ENCODE measurements at places on chromosomes 4 and X.
A peak's percentile ranks its signal among the peaks of the same experiment; 100 is the strongest.

DNA sequence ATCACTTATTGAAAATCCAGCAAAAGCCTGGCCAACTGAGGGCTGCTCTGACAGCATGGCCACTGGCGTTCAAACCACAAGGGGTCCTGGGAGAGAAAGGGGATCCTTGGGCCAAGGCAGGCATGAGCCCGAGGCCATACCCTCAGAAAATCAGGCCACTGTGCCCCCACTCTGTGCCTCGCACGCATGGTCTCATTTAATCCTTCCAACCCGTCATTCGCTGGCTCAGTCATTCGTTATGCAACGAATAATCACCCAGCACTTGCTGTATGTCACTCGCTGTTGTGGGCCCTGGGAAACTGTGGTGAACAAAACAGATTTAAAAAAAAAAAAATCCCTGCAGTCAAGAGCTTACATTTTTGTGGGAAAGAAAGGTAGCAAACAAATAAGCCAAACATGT, 112.7 kb downstream of the BCOR start:
- no peak for DNase-seq

- no peak for DNase-seq
Observed at GRCh38 chrX:128781506-128781905, 729.3 kb upstream of the ACTRT1 start.

DNA sequence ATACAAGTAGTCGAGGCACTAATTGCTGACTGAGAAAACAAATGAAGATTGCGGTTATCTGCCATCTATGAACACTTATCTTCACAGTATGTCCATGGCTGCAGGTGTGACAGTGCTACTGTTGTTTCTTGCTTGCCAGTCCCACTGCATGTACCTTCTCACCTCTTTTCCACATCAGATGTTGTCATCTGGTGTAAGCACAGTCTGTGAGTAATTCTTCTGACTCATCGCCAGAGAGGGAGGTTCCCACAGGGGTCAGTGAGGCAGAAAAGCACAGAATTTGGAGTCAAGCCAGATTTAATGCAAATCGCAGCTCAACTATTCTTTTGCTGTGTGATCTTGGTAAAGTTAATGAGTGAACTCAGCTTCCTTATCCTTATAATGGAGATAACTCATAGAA, 144.4 kb downstream of the GLRA2 start:
- DNase-seq = no peak

DNA sequence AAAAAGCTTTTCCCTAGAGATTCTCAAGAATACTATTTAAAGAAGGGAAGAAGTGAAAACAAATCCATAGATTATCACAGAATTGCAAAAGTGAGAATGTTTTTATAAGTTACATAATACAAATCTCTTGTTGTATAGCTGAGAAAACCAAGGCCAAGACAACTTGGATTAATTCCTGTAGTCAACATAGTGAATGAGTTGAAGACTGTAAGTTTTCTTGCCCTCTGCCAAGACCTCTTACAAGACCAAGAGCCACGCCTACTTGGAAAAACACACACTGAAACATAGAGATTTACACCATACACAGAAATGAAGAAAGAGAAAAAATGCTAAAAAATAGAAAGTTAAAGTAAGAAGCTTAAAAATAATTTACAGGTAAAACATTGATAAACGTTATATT, 2024.0 kb downstream of the PCDH7 start:
- DNase-seq = no peak

DNA sequence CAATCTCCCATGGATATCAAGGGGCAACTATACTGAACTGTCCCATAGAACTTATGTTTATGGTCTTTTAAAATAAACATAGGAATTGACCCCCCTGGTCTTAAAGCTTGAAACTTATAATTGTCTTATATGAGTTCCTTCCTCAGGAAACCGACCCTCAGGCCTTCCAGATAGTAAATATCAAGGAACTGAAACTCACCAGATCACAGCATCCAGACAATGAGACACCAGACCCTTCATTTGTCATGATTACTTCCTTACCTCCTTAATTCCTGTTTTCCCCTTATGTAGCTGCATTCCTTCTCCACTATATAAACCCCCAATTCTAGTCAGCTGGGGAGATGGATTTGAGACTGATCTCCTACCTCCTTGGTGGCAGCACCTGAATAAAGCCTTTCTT, 94.8 kb upstream of the GRPR start:
- no peak for DNase-seq

DNA sequence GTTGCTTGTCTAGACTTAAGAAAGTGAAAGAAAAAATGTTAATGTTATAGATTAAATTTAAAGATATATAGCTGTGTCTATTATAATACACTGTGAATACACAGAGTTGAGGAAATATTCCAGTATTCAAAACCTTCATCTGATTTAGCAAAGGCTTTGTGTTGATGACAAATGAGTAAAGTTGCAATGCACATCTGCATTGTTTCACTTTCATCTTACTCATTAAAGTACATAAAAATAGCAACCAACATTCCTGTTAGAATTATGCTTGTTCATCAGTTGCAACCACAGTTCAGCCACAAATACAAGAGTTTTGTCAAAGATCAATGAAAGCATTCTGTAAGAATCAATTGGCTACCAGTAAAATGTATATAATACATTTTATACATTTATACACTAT, 346.4 kb upstream of the SLC7A11 start:
- no peak for DNase-seq

- DNase-seq = peak; percentile 97
Observed at GRCh38 chr4:137531986-137532868, at the start of gene PCDH18. Gene PCDH18, minus strand, starts transcription at chr4:137532494. Its CDS starts 406 bp downstream, at chr4:137532088.
